GM06990 (cell line): ENCODE measurements at places on chromosomes 1 and 21.

GRCh38 chr1:184973272-184974055 is 844 bp downstream of the NIBAN1 start:
- DNase-seq = no peak

DNA sequence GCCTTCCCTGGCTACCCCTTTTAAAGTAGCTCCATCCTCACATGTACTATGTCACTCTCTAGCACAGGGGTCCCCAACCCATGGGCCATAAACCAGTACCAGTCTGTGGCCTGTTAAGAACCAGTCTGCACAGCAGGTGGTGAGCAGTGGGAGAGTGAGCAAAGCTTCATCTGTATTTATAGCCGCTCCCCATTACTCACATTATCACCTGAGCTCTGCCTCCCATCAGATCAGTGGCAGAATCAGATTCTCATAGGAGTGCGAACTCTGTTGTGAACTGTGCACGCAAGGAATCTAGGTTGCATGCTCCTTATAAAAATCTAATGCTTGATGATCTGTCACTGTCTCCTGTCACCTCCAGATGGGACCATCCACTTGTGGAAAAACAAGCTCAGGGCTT is 116.6 kb upstream of the FOXD3 start:
- DNase-seq = no peak

GRCh38 chr1:107530543-107530942 is 389.7 kb downstream of the NTNG1 start:
- no peak for DNase-seq

GRCh38 chr1:103371234-103371633 is 154.3 kb upstream of the RNPC3 start:
- no peak for DNase-seq

GRCh38 chr1:161274874-161275273 is 16.3 kb downstream of the PCP4L1 start:
- DNase-seq = no peak

DNA sequence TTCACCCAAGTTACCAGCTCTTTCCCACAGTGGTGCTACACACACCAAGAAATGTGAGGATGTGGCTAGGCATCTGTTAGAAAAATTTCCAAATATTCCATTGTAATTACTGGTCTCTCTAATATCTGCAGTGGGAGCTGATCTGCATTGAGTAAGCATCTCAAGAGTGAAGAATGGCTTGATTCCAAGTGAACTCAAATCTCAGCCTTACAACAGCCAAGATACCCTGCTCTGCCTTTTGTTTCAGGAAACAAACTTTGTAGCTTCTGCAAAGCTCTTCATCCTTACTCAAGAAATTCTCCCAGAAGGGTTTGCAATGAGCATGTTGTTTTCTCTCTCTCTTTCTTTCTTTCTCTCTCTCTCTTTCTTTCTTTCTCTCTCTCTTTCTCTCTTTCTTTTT is 181.1 kb downstream of the FCRL5 start:
- DNase-seq = no peak

GRCh38 chr1:44170281-44170823 is 28.9 kb upstream of the KLF18 start:
- no peak for DNase-seq

- no peak for DNase-seq
Observed at GRCh38 chr21:32182449-32182848, 96.4 kb downstream of the MIS18A start.

- no peak for DNase-seq
Observed at GRCh38 chr1:156815961-156816422, 656 bp downstream of the SH2D2A start.

DNA sequence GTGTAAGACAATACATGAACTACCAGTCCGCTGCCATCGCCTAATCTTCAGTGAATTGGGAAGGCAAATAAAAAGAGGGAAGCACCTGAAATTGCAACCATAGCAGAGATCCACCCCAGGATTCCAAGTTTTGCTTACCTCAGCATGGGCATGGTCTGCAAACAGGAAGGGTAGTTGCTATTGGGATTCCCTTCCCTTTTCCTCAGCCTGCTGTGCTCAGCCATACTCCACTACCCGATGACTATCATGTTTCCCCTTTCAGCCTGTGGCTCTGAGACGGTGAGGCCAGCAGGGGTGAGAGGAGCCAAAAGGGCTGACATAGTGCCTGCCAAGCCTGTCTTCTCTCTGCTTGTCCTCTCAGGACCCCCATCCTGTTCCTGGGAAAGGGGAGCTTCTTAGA is 64.2 kb downstream of the GPR137B start:
- DNase-seq = no peak

DNA sequence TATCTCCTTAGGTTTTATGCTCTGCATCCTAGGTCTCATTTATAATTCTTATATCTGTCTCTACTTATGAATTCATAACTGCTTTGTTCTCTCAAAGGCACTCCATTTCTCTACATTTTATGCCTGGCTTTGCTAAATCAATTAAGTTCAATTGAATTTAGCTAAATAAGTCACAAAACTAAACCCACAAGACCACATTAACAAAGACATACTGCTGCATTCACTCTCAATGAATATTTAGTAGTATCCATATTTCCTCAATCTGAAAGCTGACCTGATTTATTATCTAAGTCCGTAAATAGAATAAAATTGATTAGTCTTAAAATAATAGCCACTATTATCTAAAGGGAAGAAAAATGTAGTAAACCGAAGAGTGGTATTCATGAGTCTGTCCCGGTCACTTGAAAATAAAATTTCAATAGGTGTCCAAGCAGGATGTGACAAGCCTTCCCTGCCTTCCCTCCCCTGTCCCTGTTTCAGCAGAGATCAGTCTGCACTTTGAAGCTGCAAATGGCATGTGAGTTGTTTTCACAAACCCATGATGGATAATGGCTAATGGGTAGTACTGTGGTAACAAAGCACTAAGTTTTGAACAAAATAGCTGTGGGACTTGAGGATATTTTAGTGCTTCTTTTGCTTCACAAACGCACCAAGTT is 295.0 kb upstream of the NCAM2 start:
- no peak for DNase-seq

- no peak for DNase-seq
Observed at GRCh38 chr1:97668945-97669344, 251.9 kb downstream of the DPYD start.

- DNase-seq = no peak
Observed at GRCh38 chr1:226095286-226095685, 32.8 kb downstream of the H3-3A start.

GRCh38 chr1:204746838-204747442 is 61.4 kb upstream of the LRRN2 start:
- no peak for DNase-seq

DNA sequence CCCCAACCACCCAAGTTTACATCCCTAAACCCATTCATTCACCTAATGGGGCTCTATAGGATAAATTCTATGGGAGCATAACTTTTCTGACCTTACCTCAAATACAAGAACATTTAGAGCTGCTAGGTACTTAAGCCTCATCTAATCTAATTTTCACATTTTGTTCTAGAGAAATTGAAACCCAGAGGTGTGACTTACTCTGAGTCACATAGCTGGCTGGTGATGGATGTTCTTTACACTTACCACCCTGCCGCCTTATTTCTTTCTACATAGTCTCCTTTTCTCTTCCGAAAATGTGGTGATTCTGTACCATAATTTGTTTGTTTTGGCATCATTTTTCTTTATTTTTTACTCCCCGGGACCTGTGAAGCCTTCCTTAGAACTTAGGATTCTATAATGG is 20.3 kb downstream of the TIPRL start:
- DNase-seq = no peak

DNA sequence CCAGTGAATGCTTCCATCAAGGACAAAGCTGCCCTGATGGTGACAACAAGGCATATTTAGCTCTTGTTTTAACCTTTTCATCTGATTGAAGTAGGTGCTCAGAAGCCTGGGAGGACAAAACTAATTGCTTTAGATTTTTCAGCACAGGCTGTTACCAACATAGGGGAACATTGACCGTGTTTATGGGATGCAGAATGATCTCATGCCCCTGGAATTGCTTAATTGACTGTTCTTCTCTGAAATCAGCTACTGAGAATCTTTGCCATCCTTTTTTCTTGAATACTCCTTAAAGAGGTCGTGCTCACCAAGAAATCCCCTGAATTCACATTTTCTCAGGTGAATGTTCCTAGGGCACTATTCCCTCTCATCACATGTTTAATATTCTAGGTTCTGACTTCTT is 95.9 kb upstream of the CCDC190 start:
- no peak for DNase-seq

DNA sequence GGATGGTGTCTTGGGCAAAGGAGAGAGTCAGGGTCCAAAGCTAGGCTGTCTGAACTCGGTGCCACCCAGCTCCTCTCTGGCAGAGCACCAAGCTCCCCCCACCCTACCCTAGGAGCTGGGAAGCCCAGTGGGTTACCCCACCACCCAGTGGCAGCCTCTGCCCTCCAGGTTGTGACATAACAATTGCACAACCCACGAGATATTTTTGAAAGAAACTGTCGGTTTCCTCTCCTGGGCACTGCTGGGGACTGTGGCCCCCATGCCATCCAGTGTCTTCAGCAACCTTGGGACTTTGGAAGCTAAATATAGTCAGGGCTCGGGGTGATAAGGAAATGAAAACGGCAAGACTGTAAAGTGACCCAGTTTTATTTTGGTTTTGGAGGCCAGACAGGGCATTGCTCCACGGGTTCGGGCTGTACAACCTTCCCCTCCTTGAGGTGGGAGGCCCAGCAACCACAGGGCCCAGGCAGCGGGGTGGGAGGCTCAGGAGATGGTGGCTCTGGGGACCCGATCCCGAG is 1.4 kb downstream of the CITED4 start:
- DNase-seq = no peak

- no peak for DNase-seq
Observed at GRCh38 chr1:67537667-67538018, 107.4 kb upstream of the SERBP1 start.

GRCh38 chr1:34984793-34985608 is at the start of gene TMEM35B:
TSS of gene TMEM35B (minus strand) at chr1:34985347. CDS start at chr1:34985305, 42 bp downstream.
- DNase-seq = peak; percentile 85

- DNase-seq = no peak
Observed at GRCh38 chr1:244435562-244436205, 16.0 kb downstream of the ADSS2 start.

DNA sequence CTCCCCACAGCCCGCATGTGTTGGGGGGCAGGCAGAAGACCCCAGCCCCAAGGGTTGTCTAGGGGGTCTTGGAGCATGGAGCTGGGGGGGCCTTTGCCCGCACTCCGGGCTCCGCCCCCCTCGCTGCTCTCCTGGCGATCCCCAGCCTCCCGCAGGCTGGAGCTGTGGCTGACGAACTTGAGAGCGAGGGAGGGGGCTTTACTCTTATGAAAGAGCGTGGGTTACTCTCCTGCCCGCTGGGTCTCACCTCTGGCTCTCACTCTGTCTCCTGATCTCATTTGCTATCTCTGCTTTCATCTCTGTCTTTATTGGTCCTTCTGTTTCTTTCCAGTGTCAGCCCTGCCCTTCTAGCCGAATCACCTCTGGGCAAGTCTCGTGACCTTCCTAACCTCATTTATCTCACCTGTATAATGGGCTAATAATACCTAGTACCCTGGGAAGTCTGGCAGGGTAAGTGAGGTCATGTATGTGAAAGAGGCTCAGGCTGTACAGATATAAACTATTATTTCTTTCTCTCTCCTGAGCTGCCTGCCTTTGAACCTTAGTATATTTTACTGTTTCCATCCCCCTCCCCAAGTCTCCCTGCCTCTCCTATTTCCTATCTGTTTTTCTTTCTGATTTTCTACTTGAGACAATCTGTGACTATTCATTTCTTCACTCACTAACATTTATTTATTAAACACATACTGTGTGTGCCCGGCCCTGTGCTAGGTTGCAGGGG is 731 bp downstream of the EFNA4 start:
- DNase-seq = peak; percentile 42
